Activated CD8-positive, alpha-beta memory T cell treated with anti-CD3 and anti-CD28 coated beads for 24 hours (primary cell): ENCODE measurements at places on chromosomes 6 and 20.

- DNase-seq = no peak
Observed at GRCh38 chr6:166611631-166612030, 15.4 kb downstream of the RPS6KA2 start.

DNA sequence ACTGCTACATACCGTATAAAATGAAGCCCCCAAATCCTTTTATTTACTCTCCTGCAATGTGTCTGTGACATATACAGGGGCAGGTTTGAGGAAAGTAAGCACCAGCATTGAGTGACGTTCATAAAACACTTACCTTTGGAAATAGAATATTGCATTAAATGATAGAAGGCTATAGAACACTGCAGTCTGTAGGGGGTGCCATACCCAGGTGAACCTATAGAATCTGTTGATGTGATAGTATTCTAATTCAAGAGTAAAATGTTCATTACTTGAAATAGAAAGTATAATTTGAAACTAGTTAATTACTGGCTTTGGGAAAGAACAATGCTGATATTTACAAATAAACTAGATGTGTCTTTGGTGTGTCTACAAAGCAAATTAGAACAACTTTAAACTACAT is 47.0 kb upstream of the PRL start:
- DNase-seq = no peak

DNA sequence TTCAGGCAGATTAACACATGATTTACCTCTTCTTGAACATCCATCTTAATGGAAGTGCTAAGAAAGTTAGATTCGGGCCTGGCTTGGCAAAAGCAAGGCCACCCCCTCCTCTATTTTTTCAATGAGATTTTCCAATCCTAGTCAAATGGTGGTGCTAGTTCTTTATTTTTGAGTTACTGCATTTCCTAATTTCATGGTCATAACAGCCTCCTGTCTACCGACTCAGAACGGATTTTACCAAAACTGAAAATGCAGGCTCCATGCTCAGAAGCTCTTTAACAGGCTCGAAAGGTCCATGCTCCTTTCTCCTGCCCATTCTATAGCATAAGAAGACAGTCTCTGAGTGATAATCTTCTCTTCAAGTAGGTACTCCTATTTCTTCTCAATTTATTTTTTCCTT is 117.2 kb upstream of the ESR1 start:
- DNase-seq = no peak

DNA sequence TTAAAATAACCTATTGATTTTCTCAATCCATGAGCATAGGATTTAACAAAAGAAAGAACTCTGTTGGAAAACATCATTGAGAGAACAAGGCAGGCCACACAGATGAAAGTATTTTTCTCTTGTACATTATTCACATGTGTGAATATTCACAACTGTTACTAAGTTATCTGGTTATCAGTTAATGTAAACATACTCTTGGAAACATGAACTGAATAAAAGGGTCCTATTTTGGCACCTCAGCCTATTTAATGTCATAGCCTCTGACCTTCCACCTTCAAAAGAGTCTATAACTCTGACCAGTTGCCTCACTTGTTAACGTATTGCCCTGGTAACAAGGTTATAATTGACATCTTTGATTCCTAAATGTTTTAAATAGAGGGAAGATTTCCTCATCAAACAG is 8.1 kb downstream of the SYCP2 start:
- no peak for DNase-seq

- no peak for DNase-seq
Observed at GRCh38 chr6:90251295-90251992, 45.2 kb downstream of the BACH2 start.

- DNase-seq = peak; percentile 80
Observed at GRCh38 chr20:59144179-59144830, 19.3 kb upstream of the ZNF831 start.
